ENCODE measurements at places on chromosomes 16 and 17.

GRCh38 chr16:9622268-9622667 is 530.8 kb downstream of the HAPSTR1 start:
- DNase-seq, result peak; percentile 56

DNA sequence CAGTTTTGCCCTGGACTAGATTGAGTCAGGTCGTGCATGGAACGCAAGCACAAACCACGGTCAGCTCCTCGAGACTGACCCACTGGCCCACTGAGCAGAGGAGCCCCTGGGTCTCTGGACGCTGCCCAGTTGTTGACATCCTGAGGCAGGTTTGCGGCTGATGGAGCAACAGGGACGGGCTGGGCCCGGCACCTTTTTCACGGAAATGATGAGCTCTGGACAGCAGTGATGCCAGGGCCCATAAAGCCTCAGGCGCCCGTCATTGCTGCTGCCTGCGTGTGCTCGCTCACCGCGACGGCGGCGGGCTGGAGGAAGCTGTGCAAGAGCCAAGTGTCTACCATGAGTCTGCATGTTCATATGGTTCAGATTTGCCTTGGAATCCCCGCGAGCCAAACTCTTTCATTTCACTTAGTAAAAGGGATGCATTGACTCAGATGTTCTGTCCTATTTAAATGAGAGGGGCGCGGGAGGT is 30.8 kb upstream of the CRISPLD2 start:
- DNase-seq, result peak; percentile 41

- DNase-seq, result no peak
These were observed 4.2 kb upstream of the RDM1 start for GRCh38 chr17:35934760-35935159.

DNA sequence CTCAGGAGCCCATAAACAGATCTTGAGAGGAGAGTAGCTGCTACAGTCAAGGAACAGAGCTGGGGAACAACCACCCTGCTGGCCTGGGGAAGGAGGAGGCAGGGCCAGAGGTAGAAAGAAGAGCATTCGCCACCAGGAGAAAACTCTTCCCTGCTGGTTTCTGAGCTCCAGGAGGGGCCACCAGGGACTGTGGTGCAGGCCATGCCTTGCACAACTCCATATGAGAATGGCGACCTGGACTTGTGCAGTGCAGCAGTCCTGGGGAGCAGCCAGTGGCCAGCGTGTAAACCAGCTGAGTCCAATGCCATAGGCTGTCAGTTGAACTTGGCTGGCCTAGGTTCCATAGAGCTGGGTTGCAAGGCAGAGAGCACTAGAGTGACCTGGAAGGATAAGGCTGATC is 11.6 kb downstream of the SLC13A2 start:
- no peak for DNase-seq

DNA sequence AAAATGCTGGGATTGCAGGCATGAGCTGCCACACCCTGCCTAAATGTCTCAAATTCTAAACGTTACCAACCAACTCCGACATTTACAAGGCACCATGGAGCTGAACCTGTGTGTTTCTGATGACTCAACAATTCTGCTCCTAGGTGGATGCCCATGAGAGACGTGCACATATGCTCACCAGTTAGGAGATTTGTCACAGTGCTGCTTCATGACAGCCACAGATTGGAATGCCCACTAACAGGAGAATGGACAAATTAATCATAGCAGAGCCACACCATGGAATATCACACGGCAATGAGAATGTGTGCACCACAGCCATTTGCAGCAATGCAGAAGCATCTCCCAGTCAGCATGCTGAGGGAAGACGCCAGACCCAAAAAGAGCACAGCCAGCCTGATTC is 8.0 kb upstream of the KCNG4 start:
- no peak for DNase-seq

GRCh38 chr16:88368994-88369393 is 13.8 kb upstream of the ZNF469 start:
- DNase-seq, result no peak

GRCh38 chr16:65500919-65501318 is 379.1 kb upstream of the CDH11 start:
- no peak for DNase-seq

- DNase-seq, result peak; percentile 62
These were observed 24.0 kb upstream of the CACNG1 start for GRCh38 chr17:67020293-67020766.

- no peak for DNase-seq
These were observed 5.5 kb upstream of the ZG16B start for GRCh38 chr16:2824626-2825025.

GRCh38 chr17:74608511-74608910 is 15.0 kb downstream of the CD300E start:
- peak; percentile 28 for DNase-seq

DNA sequence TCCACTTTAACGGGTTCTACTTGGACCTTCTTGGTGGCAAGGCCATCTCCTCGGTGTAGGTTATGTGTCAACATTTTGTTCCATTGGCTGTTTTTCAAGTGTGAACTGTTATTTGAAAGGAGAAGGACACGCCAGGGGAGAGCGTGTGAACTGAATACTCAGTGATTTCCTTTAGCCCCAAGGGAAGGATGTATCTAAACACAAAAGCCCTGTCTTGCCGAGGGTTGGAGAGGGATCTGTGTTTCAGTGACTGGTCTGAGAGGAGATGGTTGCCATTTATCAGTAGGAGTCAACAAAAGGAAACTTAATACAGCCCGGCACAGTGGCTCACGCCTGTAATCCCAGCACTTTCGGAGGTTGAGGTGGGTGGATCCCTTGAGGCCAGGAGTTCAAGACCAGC is 50.0 kb downstream of the USP10 start:
- peak; percentile 59 for DNase-seq

DNA sequence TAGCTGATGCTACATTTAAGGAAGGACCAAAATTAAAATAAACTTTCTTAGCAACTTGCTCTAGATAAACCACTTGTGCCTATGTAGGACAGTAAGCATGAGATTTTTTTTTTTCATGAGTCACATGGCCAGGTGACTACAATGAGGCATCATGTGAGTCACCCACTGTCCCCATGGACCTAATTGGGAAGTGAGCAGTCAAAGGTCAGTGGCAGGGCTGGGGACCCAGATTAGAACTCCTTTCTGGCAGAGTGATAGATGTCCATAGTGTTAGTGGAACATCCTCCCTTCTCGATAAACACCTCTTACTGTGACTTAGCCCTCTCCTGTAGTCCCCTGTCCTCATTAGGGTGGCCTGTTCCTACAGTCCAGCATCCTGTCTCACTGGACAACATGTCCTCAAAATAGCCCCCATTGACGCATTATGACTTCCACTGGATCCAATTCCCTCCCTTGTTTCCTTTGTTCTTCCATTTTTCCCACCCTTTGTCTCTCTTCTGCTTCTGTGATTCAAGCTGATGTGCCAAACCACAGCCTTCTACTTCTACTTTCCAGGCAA is 12.4 kb downstream of the ITGB3 start:
- DNase-seq, result no peak

GRCh38 chr17:30921544-30922196 is at the start of gene ADAP2:
TSS of gene ADAP2 (plus strand) at chr17:30921945. CDS start at chr17:30922015, 70 bp downstream.
- DNase-seq, result peak; percentile 4

DNA sequence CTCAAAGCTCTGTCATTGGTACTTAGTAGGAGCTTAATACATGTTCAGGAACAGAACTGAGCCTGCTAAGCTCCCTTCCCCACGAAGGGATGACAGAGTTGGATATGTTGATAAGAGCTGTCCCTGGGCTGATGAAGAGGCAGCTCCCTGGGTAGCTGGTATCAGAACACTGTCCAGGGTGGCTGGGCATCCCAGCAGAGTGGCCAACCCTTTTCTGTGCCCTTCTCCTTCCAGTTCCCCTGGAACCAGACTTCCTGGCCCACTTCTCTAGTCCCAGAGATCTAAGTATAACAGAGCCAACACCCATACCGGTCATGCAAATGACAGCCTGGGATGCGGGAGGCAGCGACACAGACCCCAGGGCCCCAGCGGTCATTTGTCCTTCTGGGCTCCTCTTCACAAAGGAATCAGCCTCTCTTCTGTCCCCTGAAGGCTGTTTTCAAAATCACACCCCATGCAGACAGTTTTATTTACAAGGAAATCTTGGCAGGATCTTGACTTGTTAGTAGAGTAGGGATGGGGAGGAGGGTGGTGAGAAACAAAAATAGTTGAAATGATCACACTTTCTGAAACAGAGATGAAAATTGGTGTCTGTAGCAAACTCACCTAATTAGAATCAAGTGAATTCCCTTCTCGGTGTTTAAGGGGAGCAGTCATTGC is 1.4 kb upstream of the RHBDL3 start:
- DNase-seq, result peak; percentile 50

DNA sequence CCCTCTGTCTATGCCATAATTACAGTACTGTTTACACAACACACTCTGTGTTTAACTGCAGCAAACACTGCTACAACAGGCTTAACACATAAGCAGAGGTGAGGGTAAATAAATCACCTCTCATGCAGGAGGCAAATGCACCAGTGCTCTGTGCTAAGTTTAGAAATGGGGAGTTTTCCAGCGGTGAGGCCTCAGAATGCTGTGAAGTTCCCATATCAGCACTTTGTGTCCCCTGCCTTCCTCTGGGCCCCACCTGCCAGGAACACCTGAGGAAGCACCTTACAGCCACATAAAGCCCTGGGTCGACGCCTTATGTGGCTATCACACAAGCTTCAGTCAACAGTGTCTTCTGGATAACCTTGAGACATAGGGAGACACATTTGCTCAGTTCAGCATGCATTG is 304.5 kb downstream of the HAPSTR1 start:
- DNase-seq, result no peak

- DNase-seq, result no peak
These were observed 127.1 kb upstream of the PLCG2 start for GRCh38 chr16:81651758-81652718.

GRCh38 chr17:45060382-45060796 is 728 bp upstream of the NMT1 start:
- DNase-seq, result no peak

GRCh38 chr16:1317479-1318267 is 8.2 kb downstream of the UBE2I start:
- DNase-seq, result no peak

DNA sequence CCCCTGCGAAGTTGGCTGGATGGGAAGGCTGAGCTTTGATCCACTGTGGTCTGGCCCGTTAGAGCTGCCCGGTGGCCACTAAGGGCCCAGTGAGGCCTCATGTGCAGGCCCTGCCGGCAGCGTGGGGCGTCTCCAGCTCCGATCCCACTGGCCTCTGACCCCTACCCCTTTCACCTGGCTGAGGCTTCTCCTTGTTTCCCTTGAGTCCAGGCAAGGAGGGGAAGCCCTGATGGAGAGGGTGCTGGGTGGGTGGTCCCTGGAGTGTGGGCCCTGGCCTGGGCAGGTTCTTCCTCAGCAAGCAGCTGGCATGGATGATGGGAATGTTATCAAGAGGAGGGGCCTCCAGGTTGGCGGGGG is 356.8 kb downstream of the SEC14L1 start:
- DNase-seq, result no peak

GRCh38 chr16:50195276-50195675 is 42.2 kb downstream of the TENT4B start:
- DNase-seq, result no peak

DNA sequence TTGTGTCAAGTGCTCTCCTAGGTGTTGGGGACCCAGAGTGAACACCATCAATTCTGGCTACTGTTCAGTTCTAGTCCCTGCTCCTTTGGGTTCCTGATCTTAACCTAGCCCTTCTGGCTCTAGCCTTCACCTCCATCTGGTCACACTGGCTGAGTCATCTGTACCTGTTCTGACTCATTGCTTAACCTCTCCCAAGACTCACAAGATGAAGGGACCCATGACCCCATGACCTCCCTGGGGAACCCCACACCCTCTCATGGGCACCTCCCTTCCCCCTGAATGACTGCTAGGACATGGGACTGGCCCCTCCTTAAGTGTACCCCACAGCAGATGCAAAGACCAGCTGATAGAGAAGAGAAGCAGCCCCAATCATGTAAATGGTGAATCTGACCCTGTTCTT is 345.8 kb upstream of the CDH5 start:
- DNase-seq, result no peak

DNA sequence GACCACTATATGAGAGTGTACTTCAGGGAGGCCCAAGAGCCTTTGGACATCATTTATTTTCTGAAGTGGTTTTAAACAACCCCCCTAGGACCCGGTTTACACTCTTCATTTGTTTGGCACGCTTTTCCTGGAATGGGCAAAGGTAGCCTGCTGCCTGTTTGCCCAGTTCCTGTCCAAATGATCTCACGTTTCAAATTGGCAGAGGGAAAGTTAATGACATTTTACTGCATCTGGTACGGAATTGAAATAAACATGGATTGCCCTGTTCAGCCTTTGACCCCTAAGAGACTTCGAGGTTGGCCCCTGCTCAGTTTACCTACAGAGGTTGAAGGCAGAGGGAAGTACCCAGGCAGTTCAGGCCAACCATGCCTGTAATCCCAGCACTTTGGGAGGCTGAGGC is 5.8 kb upstream of the RPRML start:
- DNase-seq, result no peak

DNA sequence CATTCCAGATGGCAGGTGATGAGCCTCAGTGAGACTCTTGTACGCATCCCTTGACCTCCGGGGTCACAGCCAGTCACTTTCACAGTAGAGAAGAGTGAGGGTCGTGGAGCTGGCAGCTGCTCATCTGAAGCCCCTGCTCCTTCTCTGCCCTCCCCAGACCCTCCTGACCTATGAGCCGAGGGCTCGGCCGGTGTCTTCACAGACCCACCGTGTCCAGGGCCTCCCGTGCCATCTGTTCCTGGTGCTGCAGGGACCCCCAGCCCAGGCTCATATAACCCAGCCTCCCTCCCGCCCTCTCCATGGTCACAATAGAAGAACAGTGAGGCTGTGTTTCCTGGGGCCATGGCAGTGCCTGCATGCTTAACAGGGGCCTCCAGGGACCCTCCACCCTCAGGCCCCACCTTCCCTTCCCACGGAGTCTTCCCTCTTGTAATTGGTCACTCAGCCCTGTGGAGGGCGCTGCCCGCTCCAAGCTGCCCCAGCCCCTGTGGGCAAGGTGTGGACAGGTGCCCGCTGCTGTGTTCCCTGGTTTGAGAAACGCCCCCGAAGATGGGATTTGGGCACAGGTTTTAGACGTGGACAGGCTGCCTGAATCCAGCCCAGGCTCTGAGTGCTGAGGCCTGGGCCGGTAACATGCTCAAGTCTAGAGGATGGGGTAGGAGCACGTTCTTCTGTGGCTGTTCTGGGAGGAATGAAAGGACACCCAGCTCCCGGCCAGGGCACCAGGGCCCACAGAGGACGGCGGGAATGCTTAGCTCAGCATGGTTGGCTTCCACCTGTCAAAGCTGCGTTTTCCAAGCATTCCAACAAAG is 38.7 kb downstream of the ACSF3 start:
- DNase-seq, result no peak

GRCh38 chr16:4890026-4890425 is 42.7 kb downstream of the UBN1 start:
- no peak for DNase-seq
